ENCODE measurements at places on chromosomes 13 and 19.

DNA sequence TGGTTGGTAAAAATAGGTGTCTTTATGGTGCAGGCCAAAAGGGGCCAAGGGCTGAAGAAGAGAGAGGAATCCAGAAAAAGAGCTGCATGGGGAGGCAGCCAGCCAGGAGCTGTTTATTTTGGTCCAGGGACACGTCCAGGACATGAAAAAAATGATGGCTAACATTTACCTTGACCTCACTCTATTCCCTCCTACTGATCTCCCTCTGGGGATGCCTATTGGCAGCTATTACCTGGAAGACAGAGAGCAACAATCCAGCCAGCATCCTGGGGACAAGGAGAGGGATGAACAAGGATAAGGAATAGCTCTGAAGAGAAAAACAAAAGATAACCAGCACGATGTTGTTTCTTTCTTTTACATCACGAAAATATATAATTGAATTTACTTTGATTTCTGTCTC lies 1599.6 kb downstream of the SLITRK5 start:
- no peak for DNase-seq

GRCh38 chr13:51731759-51732158 lies 72.2 kb downstream of the DHRS12 start:
- no peak for DNase-seq

- no peak for DNase-seq
Measured at GRCh38 chr13:34401696-34402095, 540.4 kb upstream of the NBEA start.

DNA sequence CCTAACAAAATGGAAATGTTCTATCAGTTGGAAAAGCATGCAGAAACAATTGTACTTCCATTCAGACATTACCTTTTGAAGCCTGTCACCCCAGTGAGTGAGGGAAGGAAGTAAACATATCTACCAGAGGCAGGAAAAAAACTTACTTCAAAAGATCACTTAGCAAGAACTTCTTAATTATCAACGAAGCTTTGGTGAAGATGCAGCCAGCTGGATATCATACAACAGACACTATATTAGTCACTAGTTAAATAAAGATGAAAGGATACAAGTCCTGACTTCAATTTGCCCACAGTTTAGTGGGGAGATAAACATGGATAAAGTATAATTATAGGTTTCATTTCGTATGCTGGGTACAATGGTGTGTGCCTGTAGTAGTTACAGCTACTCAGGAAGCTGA lies 148.8 kb downstream of the TNFRSF19 start:
- DNase-seq = no peak

GRCh38 chr13:26425443-26426358 lies 131.8 kb upstream of the WASF3 start:
- no peak for DNase-seq

DNA sequence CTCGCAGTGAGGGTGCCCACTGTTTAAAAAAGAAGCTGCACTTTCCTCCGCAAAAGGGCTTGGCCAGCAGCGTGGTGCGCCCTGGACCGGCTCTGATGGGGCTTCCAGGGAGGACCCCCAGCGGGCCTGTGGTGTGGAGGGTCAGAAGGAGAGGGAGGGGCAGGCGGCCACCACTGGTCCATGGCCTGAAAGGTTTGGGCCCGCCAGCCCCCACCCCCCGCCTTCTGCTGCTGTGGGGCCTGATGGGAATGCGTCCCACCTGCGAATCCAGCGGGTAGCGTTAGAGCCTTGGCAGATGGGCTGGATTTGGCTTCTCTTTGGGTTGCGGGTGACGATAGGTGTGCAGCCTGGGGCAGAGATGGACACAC lies 34.7 kb downstream of the TMEM255B start:
- no peak for DNase-seq

DNA sequence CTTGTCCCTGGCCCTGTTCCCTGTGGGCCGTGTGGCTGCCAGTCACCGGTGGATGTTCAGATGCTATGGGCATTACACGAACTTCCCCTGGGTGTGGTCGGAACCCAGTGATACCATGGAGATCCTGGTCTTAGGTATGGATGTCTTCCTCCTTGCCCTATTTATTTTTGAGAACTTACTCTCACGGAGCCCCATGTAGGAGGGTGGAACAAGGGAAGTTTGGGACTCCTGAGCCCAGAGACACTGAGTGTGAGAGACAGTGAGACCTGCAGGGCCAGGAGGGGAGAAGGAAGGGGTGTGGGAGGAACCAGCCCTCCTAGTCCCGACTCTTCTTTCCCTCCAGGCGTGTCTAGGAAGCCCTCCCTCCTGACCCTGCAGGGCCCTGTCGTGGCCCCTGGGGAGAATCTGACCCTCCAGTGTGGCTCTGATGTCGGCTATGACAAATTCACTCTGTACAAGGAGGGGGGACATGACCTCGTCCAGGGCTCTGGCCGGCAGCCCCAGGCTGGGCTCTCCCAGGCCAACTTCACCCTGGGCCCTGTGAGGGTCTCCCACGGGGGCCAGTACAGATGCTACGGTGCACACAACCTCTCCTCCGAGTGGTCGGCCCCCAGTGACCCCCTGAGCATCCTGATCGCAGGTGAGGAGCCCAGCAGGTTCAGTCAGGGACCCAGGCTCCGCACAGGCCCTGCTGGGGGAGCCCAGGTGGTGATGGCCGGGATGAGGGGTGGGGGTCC lies 14.9 kb upstream of the KIR3DL3 start:
- DNase-seq = no peak

- no peak for DNase-seq
Measured at GRCh38 chr13:81197483-81197882, 856.6 kb upstream of the SPRY2 start.
